ENCODE measurements at places on chromosomes 11 and 22.
A peak's percentile ranks its signal among the peaks of the same experiment; 100 is the strongest.

DNA sequence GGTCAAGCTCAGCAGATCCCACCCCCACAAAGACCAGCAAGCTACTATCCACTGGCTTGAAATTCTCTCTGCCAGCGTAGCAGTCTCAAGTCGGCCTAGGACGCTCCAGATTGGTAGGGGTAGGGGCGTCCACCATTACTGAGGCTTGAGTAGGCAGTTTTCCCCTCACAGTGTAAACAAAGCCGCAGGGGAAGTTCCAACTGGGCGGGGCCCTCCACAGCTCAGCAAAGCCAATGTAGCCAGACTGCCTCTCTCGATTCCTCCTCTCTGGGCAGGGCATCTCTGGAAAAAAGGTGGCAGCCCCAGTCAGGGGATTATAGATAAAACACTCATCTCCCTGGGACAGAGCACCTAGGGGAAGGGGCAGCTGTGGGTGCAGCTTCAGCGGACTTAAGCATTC lies 1064.9 kb upstream of the TENM4 start:
- no peak for DNase-seq

DNA sequence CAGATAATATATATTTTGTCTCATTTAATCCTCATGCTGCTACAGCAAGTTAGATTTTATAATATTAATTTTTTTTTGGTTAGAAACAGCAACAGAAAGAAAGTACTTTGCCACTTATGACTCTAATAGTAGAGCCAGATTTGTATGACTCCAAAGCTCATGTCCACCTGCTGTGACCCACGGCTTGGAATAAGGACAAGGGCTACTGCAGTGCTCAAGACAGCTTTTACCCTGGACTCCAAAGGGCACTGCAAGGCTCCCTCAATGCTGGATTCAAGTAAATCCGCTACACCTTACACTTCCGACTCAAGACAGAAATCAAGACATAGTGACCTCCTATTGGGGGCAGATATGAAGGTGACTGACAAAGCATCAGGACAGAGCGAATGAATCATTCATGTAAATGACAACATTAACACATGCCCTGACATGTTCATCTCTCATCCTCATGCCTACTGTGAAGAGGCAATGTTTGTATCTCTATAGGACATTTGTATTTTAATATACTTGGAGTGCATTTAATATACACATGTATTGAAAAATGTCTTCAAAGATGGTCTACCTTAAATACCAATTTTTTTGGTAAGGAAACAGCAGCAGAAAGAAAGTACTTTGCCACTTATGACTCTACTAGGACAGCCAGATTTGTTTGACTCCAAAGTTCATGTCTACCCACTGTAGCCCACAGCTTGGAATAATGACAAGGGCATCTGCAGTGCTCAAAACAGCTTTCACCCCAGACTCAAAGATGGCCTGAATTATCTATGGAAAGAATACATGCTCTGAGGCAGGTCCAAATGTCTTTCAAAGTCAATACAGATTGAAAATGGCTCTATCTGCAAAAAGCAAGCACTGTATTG lies 375.6 kb upstream of the CCDC90B start:
- DNase-seq = no peak

GRCh38 chr22:25774575-25775026 lies 32.6 kb downstream of the MYO18B start:
- no peak for DNase-seq

- DNase-seq = no peak
Observed at GRCh38 chr11:77095551-77096490, 6.8 kb upstream of the OMP start.

DNA sequence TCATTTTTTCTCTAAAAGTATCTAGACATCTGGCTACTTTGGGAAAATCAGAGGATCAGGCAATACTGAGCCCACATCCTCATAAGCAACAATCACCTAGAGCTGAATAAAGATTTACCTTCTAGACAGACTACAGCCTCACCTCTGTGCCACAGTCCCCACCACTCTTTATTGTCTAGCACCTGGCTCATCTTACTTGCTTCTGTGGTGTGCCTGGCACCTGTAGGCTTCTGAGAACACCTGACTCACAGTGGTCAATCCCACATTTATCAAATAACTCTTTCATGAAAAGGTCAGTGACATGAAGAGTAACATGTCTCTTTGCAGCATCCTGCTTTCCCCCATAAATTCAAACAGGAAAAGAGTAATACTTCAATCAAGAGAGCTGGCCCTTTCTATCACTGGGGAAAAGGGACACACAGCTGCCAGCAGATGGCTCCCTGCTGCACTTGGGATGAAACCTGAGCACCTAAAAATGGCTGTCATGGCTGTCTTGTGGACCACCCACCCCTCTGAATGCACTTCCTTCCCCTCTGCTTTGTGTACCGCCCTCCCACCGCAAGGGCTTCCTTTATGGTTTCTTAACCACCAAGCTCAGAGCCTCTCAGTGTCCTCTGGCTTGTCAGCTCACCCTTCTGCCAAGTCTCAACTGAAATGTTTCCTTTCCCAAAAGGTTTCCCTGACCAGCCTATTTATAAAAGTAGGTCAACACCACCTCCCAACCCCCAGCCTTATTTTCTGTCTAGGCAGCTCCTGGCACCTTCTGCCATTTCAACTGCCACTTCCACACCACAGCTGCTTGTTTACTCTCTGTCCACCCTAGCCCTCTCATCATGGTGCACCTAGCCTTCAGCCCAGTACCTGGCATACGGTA lies 9.3 kb downstream of the TFIP11 start:
- peak; percentile 59 for DNase-seq

DNA sequence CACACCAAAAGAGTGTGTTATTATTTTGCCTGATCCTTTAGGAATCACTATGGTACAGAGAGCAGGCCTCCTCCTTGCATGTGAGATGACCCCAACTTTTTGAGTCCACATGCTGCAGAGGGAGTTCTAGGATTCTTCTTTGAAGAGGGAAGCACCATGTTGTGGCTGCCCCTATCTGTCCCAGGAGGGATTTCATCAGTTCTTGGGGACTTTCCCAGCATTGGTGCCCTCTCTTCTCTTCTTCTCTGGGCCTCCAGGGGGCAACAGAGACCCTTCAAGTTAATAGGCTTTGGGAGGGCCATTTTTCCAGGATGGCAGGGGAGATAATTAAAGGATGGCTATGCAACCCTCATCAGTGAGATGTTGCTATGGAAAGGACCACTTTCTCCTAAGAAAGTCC lies 3.6 kb downstream of the MMP1 start:
- peak; percentile 2 for DNase-seq

GRCh38 chr11:10581481-10582019 lies 13.1 kb upstream of the LYVE1 start:
- no peak for DNase-seq

DNA sequence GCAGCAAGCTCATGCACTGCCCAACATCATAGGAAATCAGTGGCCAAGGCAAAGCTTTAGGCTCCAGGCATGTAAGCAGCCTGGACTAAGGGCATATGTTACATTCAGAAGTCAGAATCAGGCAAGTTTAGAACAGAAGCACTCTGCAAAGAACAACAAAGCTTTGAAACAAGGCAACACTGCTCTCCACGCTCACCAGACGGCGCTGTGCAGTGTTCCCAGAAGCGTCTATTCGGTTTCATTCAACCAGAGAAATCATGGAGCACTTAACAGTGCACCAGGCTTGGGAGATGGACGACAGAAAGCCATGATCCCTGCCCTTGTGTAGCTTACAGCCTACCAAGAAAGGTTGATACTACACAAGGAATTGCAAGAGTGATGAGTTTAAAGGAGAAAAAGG lies 555.8 kb downstream of the BUD13 start:
- peak; percentile 12 for DNase-seq

DNA sequence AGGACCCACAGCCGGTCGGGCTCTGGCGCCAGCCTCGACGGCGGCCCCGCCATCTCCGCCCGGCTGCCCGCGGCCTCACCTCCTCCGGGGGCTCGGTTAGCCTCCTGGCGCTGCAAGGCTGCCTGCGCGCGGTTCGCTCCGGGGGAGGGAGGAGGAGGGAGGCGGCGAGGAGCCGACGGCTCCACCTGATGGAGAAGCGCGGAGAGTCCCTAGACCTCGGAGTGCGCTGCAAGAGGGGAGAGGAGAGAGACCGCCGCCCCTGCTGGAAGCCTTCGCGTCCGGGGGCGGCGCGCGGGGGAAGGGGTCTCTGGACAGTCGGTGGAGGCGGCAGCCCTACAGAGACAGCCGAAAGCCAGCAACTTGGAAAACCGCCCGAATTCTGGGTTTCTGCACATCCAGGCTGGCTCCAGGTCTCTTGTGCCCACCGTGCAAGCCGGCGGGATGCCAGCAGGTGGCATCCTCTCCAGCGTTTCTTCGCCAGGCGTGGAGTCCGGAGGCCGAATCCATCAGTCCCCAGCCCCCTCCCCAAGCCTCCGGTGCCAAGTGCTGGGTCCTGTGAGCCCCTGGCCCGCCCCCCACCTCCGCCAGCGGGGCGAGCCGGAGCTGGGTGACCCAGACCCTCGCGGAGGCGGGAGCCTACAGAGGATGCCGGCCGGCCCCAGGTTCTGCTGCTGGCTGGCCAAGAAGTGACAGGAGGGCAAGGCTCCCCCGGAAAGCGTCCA lies 2.9 kb upstream of the KIRREL3 start:
- DNase-seq = no peak

- no peak for DNase-seq
Observed at GRCh38 chr22:44193535-44193891, 12.8 kb downstream of the PARVG start.

GRCh38 chr11:65899356-65900124 lies 648 bp downstream of the FOSL1 start:
- DNase-seq = no peak

- no peak for DNase-seq
Observed at GRCh38 chr22:39933741-39934140, 26.5 kb upstream of the TMA7B start.

DNA sequence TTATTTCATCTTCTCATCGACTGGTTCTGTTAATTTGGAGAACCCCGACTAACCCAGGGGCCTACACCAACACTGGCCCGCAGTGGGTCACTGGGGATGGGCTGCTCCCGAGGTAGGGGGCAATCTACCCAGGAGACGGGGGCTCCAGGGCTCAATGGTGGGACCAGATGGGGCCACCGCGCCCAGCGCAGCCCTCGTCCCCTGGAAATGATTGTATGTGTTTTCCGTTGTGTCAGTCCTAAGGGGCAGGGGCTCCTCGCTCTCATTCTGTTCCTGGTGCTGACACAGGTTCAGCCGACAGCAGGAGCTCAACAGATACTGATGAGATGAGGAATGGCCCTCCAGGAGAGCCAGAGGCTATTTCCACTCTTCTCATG lies 20.7 kb downstream of the A4GALT start:
- no peak for DNase-seq

DNA sequence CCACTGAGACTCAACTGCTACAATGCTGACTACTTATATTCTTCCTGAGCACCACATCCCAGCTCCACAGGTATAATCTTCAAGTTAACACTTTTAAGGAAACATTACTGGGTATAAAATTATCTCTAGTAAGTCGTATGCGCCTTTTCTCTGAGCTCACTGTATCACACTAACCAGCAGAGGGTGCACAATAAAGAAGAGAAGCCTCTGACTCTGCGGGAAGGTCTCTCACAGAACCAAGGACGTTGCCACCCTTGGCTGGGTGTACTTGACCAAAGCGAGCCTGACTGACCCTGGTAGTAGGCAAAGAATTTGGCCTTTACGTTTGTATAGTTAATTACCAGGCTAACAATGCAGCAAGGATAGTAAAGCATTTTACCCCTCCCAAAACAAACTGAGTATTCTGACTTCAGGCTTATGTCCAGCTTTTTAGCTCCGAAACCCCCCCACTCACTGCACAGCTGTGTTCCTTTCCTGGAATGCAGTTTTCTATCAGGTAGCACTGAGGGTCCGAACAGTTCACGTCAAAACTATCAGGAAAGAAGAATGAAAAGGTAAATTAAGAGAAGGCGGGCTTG lies at the start of gene BTBD18:
BTBD18 (minus strand) TSS at position 144 of the 578 bp plus-strand sequence. CDS start 631 bp downstream, outside the sequence.
- DNase-seq = no peak

- no peak for DNase-seq
Observed at GRCh38 chr11:34346551-34346950, 11.3 kb downstream of the ABTB2 start.

GRCh38 chr11:112320668-112321067 lies 60.0 kb upstream of the PLET1 start:
- no peak for DNase-seq

All from NK-92 treated with Interleukin-12 subunit alpha and Interleukin-12 subunit beta, amount 100 ng/mL, for 24 hours (cell line).